ENCODE measurements at places on chromosomes 1 and 21. TPM values are rescaled to one million over a fixed set of nuclear protein-coding genes. Genes with fewer than 3 reads are reported as not detected.

GRCh38 chr1:29981586-29982239 is 741.7 kb downstream of the MATN1 start:
- DNase-seq = no peak

DNA sequence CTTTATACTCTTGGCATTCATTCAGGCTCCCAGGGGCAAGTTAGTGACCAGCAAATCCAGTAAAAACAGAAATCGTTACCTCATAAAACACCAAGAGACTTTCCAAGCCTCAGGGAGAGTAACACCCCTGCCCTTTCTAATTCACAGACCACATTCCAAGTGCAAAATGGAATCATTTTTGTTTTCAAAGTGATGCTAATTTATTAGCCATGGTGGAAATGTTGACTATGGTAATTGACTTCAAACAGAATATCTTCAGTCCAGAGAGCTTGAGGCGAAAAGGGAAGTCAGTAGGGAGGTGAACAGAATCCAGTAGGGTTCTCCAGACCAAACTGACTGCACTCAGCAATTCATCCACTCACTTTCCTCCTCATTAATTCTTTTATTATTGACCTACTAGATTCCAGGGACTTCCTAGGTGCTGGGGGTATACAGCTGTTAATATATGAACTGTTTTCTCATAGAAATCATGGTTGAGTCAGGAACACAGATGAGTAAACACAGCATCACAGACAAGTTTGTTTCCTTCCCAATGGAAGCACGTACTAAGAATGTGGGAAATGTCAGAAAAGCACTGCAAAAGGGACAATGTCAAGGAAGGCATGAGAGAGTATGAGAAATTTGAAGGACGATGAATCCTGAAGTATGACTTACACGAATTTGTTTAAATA is 388.5 kb upstream of the C1orf87 start:
- no peak for DNase-seq

- no peak for DNase-seq
Measured at GRCh38 chr1:169309178-169310166, 58.1 kb downstream of the NME7 start.

- no peak for DNase-seq
Measured at GRCh38 chr21:45032977-45033710, 41.2 kb upstream of the ADARB1 start.

GRCh38 chr1:101452825-101453224 is 216.0 kb downstream of the S1PR1 start:
- no peak for DNase-seq

- no peak for DNase-seq
Measured at GRCh38 chr1:22527555-22528296, 35.6 kb upstream of the EPHA8 start.

DNA sequence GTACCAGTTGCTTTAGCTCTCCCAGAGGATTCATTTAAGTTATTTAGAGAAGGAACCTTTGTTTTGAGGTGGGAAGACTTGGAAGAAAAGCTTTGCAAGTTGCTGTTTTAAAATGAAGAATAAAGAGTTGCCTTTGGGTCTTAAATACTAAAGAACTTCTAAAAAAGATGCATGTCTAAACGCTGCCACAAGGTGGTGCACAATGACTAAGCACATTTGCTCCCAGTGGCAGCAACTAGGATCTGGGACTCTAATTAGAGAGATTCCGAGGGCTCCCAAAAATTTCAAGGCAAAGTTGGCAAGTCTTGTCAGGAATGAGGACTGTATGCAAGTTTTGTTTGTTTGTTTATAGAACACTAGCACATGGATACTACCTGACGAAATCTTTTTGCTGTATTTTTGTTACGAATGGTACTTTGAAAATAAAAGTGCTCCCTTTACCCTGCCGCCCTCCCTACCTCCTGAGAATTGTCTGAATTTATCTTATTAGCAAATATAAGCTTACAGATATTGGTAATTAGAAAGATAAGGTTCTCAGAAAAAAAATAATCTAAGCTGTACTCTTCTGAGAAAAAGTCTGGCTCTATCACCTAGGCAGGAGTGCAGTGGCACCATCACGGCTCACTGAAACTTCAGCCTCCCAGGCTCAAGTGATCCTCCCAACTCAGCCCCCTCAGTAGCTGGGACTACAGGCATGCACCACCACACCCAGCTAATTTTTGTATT is 121.8 kb downstream of the HFM1 start:
- DNase-seq = no peak

The AMPD1 gene
- total RNA-seq = not detected

The ESRRG gene
- total RNA-seq = 0.76 TPM

The HUNK gene
- 0.44 TPM for total RNA-seq

The CCDC30 gene
- 1.3 TPM for total RNA-seq

Measured in esophagus squamous epithelium (tissue), 5 donors.